ENCODE measurements at places on chromosomes 16 and 17. TPM values are rescaled to one million over a fixed set of nuclear protein-coding genes. Genes with fewer than 3 reads are reported as not detected.

Gene KLHL10
- not detected for total RNA-seq

Gene HOXB8
- not detected for total RNA-seq

Gene CCL16
- total RNA-seq: not detected

DNA sequence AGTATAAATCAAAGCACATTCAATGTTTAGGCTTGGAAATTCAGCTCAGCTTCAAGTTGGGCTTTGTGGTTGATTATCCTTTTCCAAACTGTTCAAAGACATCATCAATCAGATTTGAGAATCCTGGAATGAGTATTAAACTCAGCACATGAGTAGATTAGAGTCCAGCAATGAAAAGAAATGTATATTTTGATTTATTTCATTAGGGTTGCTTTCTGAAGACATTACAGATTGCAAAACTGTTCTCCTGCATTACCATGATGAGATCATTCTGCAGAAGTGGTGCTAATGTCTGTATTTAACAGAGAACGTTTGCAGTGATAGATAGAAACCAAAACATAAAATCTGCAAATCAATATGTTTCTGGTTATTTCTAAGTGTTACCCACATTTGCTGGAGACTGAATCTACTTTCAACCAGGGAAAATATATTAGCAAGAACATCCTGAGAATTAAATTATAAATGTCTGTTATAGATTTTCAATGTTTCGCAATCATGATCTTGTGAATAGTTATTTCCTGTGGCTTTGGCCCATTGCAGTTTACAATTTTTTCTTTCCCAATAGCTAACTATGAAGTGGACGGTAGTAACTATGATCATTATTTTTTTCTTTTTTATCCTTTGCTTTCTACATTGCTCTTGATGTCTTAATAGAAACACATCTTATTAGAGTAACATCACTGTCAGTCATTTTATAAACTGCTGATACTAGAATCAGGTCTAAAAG lies 1125.7 kb upstream of the GOT2 start:
- DNase-seq: no peak

Measured in natural killer cell (primary cell).